Activated T-cell treated with anti-CD3 and anti-CD28 coated beads for 48 hours (primary cell): ENCODE measurements at places on chromosomes 4 and X.

GRCh38 chrX:15468036-15468435, 25.1 kb downstream of the PIR start:
- no peak for DNase-seq

DNA sequence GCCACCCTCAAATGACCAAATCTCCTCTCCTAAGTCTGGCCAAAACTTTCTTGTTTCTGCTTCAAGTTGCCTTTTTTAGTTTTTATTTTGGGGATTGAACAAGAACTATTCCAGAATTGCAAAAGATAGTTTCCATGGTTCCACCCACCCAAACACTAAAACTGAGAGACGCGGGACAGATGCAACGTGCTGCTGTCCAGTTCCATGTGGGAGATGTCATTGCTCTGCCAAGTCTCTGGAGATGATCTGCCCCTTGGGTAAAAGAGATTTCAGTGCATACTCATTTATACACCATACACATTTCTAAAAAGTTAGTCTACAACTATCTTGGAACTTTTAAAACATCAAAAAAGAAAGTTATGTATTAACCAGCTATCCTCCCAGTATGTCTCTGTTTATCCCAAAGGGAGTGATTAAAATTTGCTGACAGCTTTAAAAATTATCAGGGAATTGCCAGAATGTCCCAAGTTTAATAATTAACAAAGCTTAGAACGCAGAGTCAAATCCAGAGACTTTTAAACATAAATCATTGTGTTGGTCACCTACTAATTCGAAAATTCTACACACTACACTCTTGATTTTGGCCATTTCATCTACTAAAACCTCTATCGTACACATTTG, 3.2 kb downstream of the MAOB start:
- no peak for DNase-seq

DNA sequence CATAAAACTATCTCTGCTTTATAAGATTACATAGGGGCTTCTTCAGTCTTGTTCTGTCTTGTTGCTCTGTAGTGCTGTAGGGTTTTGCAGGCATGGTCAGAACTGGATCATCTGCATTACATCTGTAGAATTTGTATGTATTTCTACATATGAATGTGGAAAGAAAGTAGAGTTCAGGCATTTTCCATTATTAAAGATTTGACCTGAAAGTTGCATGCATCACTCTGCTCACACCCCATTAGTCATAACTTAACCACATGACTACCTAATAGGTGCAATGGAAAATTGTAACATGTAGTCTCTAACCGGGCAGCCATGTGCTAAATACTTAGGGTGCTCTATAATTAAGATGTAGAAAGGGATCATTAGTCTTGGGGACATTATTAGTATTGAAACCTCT, 45.7 kb upstream of the AGA start:
- DNase-seq = no peak

DNA sequence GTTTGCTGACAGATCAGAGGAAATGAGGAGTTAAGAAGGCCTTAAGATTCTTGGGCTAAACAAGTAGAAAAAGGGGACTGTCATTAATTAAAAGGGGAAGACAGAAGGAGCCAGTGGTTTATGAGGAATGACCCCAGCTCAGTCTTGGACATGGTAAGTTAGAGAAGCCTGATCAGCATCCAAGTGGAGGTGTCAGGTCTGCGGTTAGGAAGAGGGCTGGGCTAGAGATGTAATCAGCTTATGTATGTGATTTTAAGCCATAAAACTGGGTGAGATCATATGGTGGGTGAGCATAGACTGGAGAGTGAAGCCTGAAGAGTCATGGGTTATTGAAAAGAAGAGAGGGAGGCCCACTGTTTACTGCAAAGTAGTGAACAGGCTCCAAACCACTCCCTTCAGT, 246.1 kb downstream of the NR3C2 start:
- no peak for DNase-seq

DNA sequence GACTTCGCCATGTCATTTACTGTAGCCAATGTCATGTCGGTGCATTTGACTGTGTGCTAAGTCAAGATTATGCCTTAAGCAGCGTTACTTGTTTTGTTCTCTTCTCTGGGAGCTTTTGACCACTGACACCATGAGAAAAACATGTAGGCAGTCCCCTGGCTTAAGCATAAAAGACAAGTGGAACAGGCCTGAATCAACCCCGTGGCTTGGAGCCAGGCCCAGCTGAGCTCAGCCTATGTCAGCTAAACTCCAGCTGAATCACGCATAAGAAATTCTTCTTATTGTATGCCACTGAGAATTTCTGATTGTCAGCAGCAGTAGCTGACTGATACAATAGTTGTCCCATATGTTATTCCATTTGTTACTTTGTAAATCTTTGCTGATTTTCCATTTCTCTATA, 261.9 kb downstream of the CBLL2 start:
- no peak for DNase-seq

DNA sequence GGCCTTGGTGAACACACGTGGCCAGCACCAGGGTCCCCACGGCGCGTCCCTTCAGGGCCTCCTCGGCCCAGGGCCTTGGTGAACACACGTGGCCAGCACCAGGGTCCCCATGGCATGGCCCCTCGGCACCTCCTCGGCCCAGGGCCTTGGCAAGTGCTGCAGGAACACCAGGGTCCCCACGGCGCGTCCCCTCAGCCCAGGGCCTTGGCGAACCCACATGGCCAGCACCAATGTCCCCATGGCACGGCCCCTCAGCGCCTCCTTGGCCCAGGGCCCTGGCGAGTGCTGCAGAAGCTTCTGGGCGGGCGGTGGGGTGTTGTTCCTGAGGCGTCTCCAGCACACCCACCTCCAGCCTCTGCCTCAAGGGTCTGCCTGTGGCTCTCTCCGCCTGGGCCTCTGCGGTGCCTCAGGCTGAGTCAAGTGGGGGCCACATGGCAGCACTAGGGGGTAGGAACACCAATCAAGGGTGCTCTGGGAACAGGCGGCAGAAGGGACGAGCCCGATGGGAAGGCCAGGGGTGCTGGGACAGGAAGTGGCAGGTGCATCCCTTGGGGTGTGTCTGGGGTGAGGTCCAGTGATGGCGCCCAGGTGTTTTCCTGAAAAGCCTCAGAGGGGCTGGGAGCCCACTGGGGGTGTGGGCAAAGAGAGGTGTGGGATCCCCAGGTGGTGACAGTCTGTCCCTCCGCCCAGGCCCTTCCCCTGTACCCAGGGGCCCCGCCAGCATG, 41.8 kb upstream of the CPLX1 start:
- no peak for DNase-seq

GRCh38 chr4:53786632-53787031, 195.3 kb upstream of the LNX1 start:
- DNase-seq = no peak

DNA sequence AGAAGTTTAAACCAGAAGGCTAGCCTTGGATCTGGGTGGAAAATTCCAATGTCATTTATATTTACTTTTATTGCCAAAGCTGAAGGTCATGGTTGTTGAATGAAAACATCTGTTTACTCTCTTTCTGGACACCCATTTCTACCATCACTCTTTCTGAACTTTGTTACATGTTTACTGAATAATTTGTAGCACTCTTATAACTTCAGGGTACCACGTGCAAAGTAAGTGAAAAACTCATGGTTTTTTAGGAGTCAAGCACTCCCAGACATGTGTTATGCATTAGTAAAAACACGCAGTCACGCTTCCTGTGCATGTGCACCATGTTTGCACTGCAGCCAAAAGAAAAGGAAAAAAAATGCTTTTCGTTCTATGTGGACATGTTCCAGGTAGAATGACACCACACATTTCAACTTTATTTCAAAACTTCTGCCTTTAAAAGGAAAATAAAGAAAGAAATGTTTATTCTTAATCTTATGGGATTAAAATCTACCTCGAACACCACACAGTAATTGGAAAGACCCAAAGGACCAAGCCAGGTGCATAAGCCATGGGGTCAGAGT, 31.4 kb upstream of the ADH1C start:
- no peak for DNase-seq

- no peak for DNase-seq
Measured at GRCh38 chr4:8594097-8595038, 1.8 kb downstream of the CPZ start.

DNA sequence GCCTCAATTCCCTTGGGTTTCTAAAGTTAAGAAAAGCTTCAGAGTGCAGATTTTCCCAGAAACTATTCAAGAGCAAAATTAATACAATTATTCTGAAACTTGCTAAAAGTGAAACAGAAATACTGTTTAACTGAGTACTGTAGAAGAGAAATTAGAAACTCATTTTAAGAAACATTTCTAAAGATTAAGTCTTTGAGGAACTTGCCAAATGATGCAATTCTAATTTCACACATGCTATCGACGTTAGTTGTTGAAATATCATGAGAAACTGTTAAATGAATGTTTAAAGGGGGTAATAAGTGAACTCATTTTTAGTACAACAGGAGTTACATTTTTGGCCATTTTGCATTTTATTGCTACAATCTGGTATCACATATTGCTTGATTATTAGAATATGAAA, 125.3 kb upstream of the MAOA start:
- DNase-seq = no peak

DNA sequence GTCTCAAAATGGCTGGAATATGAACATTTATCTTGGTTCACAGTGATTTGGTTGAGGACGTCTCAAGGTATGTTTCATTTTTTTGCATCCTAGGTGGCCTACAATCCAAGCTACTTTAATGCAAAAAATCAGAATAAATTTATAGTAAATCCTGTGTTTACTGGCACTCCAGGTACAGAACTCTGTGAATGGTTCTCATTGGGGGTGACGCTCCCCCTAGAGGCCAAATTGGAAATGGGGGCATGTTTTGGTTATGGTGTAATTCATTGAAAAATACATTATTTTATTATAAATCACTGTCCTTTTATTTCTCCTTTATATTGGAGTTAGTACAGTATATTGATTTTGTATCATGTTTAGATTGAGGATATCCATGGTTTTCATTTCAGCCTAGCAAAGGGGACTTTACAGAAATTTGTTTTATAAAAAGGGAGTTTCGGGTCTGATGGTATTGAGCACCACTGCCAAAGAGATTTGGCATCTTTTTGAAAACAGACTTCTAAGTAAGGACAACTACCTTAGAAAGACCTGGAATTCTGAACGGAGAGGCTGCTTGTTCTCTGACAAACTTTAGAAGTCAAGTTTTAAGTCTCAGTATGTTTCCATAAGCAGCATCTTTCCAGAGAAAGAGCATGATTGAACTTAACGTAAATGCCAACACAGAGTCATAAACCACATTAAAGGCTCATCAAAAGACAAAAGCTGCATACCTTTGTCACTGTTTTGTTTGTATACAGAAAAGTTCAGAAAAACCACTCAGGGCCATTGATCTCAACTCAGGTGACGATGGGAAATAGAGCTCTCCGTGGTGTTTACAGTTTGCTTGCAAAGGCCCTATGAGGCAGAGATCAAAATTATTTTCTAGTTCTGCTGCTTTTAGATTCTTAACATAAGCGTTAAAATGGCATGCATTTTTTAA, 19.4 kb downstream of the MTM1 start:
- DNase-seq = no peak

- no peak for DNase-seq
Measured at GRCh38 chr4:145034727-145035211, 63.2 kb downstream of the ANAPC10 start.

DNA sequence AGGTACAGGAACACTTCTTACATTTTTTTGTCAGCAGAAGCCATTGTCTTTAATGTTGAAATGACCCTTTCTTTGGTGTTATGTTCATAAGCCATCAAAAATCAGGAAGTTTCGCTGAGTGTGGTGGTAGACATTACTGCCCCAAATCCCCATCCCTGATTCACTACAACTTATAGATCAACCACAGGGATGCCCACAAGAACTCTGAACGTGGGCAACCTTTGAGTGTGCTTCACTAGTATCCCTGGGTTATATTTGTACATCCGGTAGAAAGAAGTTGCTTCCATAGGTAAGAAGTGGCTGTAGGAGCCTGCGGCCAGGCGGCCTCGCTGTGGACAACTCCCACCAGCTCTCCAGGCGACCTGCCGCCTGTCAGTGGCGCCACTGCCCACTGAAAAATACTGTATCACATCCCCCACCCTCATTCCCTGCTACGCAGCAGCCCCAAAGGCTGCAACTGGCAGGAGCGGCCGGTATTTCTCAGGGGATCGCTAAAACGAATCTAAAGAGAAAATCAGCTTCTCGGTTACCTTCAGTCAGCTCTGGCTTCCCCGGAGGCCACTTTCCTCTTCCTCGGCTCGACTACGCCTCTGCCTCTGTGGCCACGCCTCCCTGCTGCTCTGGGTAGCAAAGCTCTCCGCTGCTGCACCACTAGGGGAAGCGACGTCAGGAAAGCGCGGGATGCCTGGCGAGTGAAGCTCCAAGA, 13.9 kb upstream of the ETDC start:
- peak; percentile 45 for DNase-seq

DNA sequence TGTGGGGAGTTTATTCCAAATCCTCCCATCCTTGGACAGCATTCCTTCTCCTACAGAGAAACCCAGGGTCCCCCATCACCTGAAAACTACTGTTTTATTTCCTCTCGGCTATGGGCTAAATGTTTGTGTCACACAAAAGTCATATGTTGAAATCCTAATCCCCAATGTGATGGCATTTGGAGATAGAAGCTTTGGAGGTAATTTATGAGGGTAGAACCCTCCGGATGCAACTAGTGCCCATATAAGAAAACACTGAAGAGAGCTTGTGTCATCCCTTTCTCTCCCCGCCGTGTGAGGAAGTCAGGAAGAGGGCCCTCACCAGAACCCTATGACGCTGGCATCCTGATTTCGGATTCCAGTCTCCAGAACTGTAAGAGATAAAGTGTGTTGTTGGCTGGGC, 127.8 kb upstream of the NOCT start:
- DNase-seq = no peak

DNA sequence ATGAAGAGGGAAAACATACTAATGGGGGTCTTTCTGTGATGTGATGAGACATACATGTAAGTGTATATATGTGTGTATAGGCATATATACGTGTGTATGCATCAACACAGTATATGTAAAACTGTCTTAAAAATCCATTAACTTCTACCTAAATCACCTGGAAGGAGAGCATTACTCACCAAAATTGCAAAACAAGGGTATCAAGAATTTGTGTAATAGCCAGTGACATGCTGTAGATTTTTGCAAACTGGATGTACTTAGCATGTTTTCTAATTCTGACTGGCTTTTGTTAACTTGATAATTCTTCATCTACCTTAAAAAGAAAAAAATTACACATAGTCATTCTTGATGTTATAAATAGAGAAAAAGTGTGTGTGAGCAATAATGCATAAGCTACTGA, 104.7 kb downstream of the PRRG1 start:
- no peak for DNase-seq

GRCh38 chr4:86496094-86497080, 97.7 kb upstream of the PTPN13 start:
- peak; percentile 4 for DNase-seq

DNA sequence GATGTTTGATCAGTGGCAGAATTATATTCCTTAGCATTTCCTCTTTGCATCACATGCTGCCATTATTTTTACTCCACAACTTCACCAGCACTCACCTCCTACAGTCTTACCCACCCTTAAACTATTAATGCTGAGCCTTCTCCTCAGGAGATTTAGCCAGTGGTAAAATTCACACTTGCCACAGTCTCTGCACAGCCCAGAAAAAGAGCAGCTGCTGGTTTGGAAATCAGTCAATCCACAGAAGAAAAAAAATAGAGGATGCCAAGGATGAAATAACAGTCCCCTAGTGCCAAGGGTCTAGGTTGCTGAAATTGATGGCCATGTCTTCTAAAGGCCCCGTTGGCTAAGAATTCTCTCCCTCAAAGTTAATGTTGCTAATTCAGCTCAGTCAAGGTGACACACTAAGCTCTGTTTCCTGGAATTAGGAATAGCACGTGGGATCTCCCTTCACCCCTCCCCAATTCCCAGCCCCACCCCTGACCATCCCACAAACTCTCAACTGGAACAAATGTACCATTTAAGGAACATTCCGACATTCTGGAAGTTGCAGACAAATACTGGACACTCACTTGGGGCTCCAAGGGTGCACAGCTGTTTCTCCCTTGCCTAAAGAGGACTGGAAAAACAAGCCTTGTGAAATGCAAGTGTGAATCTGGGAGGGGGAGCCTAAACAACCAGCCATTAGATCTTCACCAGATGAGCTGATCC, 5.7 kb downstream of the ATP1B4 start:
- no peak for DNase-seq
